Cardiac septum (tissue), 1 donor: ENCODE measurements at places on chromosomes 11 and 22. TPM values are rescaled to one million over a fixed set of nuclear protein-coding genes. Genes with fewer than 3 reads are reported as not detected.

GRCh38 chr22:47195484-47196165, 433.2 kb downstream of the TBC1D22A start:
- DNase-seq = peak; percentile 66

DNA sequence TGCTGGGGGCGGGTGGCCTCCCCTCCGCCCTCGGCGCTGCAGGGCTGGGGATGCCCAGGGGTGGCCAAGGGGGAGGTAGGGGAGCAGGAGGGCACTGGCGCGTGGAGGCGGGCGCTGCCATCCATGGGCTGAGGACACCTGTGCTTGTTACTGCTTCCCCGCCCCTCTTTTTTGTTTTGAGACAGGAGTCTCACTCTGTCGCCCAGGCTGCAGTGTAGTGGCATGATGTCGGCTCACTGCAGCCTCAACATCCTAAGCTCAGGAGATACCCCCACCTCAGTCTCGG, 683 bp upstream of the FADS3 start:
- no peak for DNase-seq

GRCh38 chr11:59011655-59012397, 72.5 kb downstream of the GLYATL1 start:
- DNase-seq = no peak

DNA sequence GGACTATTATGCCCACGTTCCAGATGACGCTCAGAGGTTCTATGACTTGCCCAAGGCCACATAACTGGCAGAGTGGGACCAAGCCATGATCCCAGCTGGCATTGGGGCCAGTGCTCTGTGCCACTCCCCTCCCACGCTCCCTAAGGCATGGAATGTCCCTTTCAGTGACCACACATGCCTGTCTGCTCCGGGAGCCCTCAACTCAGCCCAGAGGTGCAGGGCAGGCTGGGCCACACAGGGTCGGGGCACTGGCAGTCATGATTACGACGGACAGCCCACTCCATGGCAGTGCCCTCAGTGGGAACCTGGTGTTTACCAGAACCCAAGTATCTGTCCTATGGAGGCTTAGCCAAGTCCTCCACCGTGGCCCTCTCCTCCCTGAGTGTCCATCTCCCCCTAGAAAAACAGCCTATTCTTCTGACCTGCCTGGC, 10.0 kb downstream of the RHBDD3 start:
- DNase-seq = no peak

GRCh38 chr11:128496692-128497060, 90.7 kb downstream of the ETS1 start:
- DNase-seq = no peak

DNA sequence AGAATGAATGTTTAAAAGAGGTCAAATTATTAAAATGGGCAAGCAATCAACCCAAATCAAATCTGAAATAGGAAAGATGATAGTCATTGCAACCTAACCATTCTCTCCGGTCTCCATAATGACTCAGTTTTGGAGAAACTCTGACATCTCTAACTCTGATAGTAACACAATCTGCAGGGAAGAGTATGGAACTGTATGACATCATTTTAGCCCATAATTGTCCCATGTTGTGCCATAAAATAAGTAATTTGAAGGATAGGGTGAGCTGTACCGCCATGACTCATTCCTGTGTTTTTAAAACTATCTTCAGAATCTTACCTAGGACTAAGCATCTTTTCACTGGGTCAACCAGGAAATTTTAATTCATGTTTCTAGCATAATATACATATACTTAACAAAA, 350.8 kb downstream of the DLG2 start:
- no peak for DNase-seq

DNA sequence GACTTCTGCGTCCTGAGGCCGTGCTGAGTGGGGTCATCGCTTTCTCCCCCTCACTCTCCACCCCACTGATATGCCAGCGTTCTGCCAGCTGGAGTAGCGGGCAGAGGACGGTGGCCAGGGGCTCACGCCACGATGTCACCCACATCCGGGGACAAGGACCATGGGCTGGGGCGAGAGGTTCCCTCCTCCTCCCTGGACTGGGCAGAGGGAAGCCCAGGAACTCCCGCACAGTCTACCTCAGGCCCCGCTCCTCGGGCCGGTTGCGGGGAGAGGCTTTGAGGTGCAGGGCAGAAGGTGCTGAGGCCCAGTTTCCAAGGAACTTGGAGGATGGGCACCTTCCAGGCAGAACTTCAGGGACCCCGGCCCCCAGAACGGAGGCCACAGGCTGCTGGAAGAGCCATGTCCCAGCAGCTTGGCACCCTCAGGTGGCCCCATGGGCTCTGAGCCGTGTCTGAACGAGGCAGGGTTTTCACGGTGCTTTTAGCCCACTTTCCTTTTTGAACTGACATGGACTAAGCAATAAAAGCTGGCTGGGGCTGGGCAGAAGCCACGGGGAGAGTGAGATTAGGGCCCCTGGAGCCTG, 25.4 kb downstream of the ADAMTS15 start:
- DNase-seq = no peak

- peak; percentile 69 for DNase-seq
Measured at GRCh38 chr22:44648085-44648820, 53.8 kb upstream of the PRR5 start.

- no peak for DNase-seq
Measured at GRCh38 chr11:1486054-1486825, at the start of gene MOB2. Gene MOB2, minus strand, starts transcription at chr11:1486779. Its CDS starts 223 bp downstream, at chr11:1486556.

GRCh38 chr22:46923394-46923793, 160.9 kb downstream of the TBC1D22A start:
- DNase-seq = no peak

GRCh38 chr11:36035454-36035853, 91.6 kb downstream of the LDLRAD3 start:
- no peak for DNase-seq

DNA sequence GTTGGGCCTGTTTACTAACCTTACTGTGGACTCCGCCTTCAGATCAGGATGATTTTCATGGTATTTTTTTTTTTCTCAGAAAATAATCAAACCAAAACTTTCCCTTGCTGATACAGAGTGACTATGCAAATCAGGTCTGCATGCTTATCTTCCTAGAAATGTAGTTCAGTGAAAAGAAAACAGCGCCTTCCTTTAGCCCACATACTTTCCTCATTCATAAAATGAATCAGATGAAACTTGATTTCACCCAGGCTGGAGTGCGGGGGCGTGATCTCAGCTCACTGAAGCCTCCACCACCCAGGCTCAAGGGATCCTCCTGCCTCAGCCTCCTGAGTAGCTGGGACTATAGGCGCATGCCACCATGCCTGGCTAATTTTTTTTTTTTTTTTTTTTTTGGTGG, 26.0 kb downstream of the ZNRF3 start:
- no peak for DNase-seq

- DNase-seq = no peak
Measured at GRCh38 chr22:25057013-25057881, 104.7 kb downstream of the KIAA1671 start.

DNA sequence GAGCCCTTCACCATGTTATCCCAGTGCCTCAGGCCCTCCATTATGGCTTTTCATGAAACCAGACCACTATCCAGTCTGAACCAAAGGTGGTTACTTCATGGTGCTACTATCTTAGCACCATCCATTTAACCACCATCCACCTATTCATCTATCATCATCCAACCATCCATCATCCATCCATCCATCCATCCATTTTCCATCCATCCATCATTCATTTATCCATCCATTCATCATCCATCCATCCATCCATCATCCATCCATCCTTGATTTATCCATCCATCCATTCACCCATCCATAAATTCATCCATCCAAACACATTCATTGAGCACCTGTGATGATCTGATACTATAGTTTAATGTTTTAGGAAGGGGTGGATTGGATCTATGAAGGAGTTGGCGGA, 93.5 kb downstream of the CCDC81 start:
- no peak for DNase-seq

DNA sequence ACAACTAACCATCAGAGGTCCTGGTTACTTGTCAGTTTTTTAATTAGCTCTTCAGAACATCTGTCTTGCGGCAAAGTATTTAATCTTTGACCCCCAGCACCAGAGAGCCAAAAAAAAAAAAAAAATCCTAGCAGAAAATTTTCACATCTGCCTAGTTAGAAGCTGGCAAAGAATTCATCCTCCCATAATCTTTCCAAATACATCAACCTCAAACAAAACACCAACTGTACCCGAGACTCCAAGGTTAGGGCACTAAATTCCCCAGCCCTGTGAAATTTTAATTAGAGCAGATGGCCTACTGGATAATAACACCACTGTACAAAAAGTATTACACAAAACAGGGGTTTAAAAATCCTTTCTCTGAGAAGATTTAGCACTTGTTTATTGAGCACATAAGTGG, 55.7 kb downstream of the RAB38 start:
- no peak for DNase-seq

DNA sequence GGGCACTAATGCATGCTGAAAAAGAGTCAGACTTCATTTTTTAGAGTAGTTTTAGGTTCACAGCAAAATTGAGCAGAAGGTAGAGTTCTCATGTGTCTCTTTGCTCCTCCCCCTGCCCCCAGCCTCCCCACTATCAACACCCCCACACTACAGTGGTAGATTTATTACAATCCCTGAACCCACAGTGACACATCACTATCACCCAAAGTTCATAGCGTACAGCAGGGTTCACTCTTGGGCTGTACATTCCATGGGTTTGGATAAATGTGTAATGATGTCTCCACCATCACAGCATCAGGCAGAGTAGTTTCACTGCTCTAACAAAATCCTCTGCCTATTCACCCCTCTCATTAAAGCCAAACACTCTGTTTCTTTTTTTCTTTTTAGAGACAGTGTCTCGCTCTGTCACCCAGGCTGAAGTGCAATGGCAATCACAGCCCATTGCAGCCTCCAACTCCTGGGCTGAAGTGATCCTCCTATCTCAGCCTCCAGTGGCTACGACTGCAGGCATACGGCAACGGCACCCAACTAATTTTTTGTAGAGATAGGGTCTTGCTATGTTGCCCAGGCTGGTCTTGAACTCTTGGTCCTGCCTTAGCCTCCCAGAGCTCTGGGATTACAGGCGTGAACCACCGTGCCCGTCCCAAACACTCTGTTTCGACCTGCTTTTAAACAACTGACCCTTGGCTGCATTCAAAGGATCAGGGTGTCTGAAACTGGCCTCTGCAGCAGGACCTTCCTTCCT, 4.1 kb downstream of the BEST1 start:
- DNase-seq = no peak

GRCh38 chr11:64456509-64457320, 97.8 kb downstream of the RPS6KA4 start:
- DNase-seq = peak; percentile 35

DNA sequence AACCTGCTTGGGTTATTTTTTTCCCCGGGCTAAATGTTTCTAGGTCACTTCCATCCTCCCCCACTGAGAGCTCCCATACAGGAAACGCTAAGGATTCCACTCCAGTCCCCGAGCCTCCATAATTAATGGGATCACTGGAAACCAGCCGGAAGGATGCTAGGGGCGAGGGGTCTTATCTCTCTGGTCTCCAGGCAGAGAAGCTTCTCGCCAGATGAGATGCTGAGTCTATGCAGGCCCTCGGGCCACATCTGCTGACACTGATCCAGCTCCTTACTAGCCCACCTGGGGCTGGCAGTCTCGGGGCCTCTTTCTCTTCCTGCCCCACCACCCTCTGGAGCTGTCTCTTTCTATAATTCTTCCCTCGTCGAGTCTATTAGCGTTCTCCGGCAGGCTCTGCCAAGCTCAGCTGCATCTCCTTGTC, 125.9 kb upstream of the SYT13 start:
- peak; percentile 22 for DNase-seq

DNA sequence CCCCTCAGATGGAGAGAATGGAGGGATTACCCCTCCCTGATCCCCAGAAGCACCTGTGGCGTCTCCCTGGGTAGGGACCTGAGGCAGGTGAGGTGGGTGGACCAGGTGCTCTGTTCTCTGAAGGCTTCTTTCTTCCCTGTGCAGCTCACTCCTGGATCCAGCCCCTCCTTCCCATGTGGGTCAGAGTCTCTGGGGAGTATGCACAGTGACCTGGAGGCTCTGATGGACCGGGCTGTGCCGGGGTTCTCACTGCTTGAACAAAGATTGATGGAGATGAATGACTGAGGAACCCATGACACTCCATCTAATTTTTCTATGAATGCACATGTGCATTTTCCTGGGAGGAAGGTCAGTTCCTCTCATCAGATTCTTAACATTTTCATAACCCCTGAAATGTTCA, 78.6 kb upstream of the SHANK2 start:
- DNase-seq = no peak

DNA sequence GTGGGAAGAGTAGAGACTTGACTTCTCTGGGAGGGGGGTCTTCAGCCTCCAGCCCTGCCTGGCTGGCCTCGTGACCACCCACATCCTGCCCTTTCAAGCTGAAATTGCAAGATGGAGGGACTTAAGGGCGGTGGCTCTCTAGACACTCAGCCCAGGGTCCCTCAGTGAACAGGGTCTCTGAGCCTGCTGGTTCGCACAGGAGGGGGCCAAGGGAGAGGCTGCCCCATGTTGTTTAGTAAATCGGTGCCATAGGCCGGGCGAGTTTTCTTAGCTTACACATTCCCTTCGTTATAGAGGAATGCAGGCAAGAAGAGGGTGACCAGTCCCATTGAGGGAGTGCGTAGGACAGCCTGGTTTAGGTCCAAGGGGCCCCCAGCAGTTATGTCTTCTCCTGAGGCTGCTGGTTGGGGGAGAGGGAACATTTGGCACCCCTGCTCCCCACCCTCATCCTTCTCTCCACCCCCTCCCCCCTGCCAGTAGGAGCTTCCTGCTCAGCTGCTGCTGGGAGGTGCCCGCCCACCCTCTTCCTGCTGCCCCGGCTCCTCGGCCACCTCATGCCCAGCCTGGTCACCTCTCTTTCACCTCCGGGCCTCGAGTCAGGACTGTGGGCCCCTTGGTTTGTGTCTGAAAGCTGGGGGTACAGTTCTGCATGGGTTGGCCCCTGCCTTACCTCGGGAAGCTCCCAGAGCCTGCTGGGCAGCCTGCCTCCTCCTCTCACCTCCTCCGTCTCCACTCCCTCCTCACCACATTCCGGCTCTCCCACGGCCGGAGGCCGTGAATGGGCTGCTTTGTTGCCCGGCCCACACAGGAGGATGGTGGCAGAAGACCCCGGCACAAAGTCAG, 3.9 kb downstream of the FRMD8 start:
- DNase-seq = no peak

- no peak for DNase-seq
Measured at GRCh38 chr11:115706626-115707135, 202.5 kb upstream of the CADM1 start.

- DNase-seq = no peak
Measured at GRCh38 chr11:30568931-30569330, 17.2 kb downstream of the MPPED2 start.

- no peak for DNase-seq
Measured at GRCh38 chr22:40764763-40765441, 54.2 kb downstream of the SLC25A17 start.

DNA sequence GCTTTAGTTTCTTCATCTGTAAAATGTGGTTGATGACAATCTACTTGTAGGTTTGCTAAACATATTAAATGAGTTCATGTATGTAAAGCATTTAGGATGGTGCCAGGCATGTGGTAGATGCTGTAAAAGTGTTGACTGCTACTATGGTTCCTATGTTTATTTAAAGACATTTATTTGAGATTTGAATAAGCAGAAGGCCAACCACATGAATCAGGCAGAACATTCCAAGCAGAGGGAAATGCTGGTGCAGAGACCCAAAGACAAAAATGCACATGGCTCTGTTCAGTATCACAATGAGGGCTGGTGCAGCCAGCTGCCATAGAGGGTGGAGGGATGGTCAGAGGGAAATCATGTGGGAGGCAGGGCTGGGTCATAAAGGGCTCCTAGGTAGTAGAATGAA, 156.2 kb upstream of the PDGFD start:
- no peak for DNase-seq

GRCh38 chr11:15629690-15630321, 515.1 kb downstream of the INSC start:
- no peak for DNase-seq

RTN4RL2 gene
- total RNA-seq = 0.73 TPM

SELENOO gene
- 12.7 TPM for total RNA-seq

GANAB gene
- total RNA-seq = 99.8 TPM

MS4A3 gene
- 0.57 TPM for total RNA-seq

LMO2 gene
- 10.9 TPM for total RNA-seq

PPARA gene
- total RNA-seq = 78.8 TPM

ADM2 gene
- 0.13 TPM for total RNA-seq
